CD4-positive, alpha-beta T cell treated with Interleukin-4 for 1 hour (primary cell): ENCODE measurements at places on chromosomes 16 and 17.

- no peak for DNase-seq
Measured at GRCh38 chr17:31093866-31094599, 744 bp upstream of the NF1 start.

- DNase-seq: no peak
Measured at GRCh38 chr17:40061609-40062038, 1.1 kb upstream of the THRA start.

DNA sequence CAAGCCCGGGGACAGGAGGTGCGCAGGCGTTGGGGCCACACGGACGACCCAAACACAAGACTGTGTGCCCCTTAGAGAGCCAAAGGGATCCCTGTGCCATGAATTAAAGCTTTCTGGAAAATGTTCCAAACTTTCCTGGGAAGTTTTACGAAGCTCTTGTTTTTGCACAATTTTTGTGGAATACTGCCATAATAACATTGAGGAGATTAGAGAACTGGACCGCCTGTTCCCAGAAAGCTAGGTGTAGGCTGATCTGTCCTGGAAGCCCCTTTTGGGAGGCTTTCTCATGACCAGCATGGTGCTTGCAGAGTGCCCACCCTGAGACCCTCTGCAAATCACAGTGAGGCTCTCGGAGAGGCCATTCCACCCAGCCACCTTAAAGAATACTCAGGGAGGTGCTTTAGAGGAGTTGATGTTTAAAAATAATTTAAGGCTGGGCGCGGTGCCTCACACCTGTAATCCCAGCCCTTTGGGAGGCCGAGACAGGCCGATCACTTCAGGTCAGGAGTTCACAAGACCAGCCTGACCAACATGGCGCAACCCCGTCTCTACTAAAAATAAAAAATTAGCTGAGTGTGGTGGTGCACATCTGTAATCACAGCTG, 1.1 kb downstream of the KDM8 start:
- no peak for DNase-seq

GRCh38 chr16:13155377-13155776, 254.0 kb downstream of the SHISA9 start:
- DNase-seq: no peak

GRCh38 chr17:78359321-78359996, 418 bp downstream of the SOCS3 start:
- DNase-seq: no peak
